ENCODE measurements at places on chromosomes 4 and X.

DNA sequence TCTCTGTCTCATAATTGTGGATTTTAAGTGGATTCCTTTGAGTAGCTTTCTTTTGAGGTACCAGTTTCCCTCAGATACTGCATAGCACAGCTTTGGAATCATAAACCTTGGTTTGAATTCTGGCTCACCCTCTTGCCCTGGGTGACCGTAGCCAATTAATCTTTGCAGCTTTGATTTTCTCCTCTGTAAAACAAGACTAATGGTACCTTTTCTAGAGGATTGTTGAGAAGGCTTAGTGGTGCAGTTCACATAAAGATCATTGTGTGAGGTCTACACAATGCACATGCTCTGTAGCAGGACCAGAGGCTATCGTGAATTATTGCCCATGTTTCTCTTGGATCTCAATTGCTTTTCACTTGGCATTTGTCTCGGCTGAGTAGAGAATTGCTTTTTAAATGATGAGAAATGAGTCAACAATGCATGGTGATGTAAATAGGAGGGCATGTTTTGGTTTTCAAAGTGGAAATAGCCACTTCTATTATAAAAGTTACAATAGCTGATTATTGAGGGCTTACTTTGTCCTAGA lies 47.9 kb downstream of the TMEM131L start:
- no peak for DNase-seq

DNA sequence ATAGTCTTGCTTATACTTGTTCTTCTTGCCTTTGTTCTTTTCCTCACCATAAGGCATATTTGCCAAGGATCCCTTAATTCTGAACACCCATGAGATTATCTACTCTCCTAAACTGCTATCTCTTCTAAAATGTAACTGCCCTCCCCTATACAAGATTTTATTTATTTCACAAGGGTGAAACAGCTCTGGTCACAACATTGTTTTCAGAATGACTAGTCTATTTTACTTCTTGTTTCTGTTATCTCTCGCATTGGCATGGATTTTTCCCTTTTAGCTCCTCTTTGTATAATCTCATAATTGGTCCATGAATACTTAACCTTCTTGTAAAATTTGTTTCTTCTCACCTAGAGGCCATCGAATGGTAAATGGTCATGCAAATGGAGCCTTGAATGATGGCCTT lies 17.2 kb upstream of the COL25A1 start:
- DNase-seq: no peak

DNA sequence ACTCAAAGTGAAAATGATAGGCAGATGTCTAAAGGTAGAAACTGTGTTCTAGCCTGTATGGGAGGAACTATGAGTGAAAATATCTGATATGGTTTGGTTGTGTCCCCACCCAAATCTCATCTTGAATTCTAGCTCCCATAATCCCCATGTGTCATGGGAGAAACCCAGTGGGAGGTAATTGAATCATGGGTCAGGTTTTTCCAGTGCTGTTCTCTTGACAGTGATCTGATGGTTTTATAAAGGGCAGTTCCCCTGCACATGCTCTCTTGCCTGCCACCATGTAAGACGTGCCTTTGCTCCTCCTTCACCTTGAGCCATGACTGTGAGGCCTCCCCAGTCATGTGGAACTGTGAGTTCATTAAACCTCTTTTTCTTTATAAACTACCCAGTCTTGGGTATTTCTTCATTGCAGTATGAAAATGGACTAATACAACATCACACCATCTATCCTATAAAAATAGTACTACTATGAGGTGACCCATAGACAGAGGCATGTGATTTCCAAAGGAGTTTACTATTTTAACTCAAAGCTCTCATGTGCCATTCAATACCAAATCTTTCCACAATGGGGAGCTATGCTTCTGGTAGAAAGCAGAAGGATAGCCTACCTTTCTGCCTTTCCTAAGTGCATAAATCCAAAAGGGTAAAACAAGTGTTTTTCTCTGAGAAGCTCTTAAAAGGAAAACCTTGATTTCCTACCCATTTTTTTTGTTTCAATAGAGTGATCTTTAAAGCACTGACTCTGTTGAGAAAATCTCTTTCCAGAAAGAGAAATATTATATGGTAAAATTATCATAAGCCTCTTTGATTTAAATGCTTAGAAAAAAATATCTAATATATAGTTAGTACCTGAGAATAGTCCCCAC lies 38.8 kb downstream of the SEC31A start:
- DNase-seq: no peak

- DNase-seq: no peak
These were observed 71.7 kb upstream of the S100G start for GRCh38 chrX:16578218-16578617.

- DNase-seq: no peak
These were observed 260.6 kb upstream of the MAD2L1 start for GRCh38 chr4:120327276-120327675.

- DNase-seq: no peak
These were observed 840.7 kb downstream of the DMD start for GRCh38 chrX:32370456-32371205.

DNA sequence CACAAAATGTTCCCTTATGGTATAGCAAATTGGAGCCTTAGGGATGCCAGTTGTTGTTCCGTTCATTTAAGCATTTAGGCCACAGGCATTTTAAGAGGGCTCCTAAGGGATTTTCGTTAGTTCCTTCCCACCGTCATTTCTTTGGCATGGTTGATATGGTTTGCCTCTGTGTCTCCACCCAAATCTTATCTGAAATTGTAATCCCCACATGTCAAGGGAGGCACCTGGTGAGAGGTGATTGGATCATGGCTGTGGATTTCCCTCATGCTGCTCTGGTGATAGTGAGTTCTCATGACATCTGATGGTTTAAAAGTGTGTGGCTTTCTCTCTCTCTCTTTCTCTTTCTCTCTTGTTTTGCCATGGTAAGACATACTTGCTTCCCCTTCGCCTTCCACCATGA lies 104.1 kb downstream of the ASB9 start:
- DNase-seq: no peak

Measured in germinal center (tissue), 1 donor.